ENCODE measurements at places on chromosomes 7 and 10.

DNA sequence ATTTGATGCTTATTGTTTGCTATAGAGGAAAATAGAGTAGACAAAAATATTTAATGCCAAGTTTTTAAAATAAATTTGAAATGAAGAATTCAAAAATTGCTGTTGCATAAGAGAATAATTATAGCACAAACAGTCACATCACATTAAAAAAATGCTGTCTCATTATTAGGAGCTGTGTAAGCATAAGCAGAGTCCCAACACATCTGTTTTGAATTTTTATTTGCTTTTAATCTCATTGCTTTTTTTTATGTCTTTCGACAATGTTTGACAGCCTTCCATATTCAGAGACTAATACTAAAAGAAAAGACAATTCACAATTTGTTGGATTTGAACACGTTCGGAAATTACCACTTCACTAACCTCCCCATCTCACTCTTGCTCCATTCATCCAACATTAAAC is 143.5 kb downstream of the TFPI2 start:
- DNase-seq = no peak

DNA sequence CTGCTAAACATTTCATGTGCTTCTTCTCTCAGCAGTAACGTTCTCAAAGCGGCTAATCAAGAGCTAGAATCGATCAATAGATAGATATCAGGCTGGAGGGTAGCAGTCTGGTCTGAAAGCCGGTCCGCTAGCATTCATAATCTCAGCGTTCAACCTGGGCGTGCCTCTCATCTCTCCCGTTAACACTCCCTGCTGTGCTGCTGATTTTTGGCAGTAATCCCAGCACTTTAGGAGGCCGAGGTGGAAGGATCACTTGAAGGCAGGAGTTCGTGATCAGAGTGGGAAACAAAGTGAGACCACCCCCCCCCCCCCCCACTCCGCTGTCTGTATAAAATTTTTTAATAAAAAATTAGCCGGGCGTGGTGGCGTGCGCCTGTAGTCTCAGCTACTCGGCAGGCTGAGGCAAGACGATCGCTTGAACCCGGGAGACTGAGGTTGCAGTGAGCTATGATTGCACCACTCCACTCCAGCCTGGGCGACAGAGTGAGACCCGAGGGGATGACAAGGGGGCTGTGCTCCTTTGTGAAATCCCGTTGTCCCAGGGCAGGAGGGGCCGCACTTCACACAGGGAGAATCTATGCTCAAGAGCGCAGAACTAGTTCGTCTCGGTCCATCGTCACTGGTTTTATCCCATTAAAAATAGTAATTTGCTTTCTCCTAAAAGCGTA is 624 bp upstream of the CEP55 start:
- DNase-seq = no peak

- DNase-seq = no peak
Measured at GRCh38 chr10:69769395-69769992, 32.2 kb upstream of the COL13A1 start.

- DNase-seq = no peak
Measured at GRCh38 chr10:88802523-88803285, at the start of gene LIPM. Gene LIPM (plus strand): TSS chr10:88802730. CDS start chr10:88802897, 167 bp downstream.

DNA sequence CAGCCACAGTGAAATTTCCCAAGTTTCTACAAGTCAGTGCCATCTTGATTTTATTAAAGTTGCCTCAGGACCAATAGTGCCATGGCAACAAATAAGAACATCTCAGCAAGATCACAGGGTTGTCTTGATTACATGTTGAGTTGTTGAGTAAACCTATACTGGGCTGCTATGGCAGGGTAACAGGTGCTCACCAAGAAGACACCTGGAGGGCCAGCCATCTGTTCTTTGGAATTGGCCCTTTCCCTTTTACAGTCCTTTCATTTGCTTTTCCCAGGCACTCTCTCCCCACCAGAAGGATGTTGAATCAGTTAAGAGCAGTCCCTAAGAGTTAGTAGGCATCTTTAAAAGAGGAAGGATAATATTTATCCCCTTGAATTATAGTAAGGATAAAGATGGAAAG is 582.0 kb downstream of the TNS3 start:
- no peak for DNase-seq

GRCh38 chr10:69394020-69394419 is 22.7 kb downstream of the TACR2 start:
- no peak for DNase-seq

GRCh38 chr7:14229047-14229446 is 239.6 kb upstream of the ETV1 start:
- DNase-seq = no peak

- no peak for DNase-seq
Measured at GRCh38 chr10:3421537-3422257, 249.1 kb upstream of the PITRM1 start.

DNA sequence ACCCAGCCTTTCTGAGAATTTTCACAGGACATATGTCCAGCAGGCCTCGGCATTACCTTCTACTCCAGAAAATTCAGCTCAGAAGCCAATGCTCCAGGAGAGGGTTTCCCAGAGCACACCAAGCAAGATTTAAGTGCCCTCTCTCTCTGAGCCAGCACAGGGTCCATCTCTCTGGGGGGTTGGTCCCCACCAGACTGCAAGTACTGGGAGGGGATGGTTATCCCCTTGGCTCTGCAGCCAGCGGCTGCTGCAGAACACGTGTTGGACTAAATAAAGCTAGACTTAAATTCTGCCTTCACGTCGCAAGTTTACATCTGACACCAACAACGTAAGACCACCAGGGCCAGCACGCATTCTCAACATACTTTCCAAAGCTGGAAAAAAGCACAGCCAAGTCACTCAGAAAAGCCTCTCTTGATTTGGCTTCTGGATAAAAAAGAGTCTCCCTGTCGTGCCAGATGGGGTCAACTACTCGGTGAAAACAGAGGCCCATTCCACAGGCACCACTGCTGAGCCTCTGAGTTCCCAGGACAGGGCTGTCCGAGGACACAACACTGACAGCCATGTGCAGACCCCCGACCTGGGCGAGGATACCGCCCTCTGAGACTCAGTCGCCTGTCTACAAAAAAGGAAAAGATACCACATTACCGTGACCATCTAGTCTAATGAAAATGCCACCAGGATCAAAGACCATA is 77.3 kb downstream of the CTBP2 start:
- no peak for DNase-seq

- no peak for DNase-seq
Measured at GRCh38 chr7:16880554-16880953, 1.2 kb downstream of the AGR3 start.
